ENCODE measurements at places on chromosomes 6 and 20.
A peak's percentile ranks its signal among the peaks of the same experiment; 100 is the strongest.

- DNase-seq, result no peak
These were observed 89.7 kb downstream of the ATXN1 start for GRCh38 chr6:16671302-16672289.

DNA sequence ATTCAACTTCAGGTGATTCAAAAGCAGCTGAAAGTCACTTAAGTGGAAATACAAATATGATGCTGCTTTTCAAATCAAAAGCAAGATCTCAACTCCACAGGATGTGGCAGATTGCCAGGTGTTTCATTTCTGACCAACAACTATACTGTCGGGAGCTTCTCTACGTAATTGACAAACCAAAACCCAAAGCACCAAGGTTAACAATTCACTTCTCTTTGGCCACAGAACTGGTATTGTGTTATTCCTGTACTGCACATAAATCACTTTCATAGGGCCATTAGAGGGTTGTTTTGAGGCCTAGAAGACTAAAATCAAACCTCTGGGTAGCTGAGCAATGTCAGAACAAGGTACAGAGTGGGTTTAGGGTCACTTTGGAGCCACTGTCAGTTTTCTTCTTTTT, 169.7 kb downstream of the HAO1 start:
- DNase-seq, result peak; percentile 31

- DNase-seq, result no peak
These were observed 14.8 kb downstream of the MDFI start for GRCh38 chr6:41652866-41653652.

- DNase-seq, result no peak
These were observed 73.8 kb upstream of the CCN6 start for GRCh38 chr6:111980143-111980542.

- DNase-seq, result no peak
These were observed 122.2 kb downstream of the MTFR2 start for GRCh38 chr6:136127873-136128272.

DNA sequence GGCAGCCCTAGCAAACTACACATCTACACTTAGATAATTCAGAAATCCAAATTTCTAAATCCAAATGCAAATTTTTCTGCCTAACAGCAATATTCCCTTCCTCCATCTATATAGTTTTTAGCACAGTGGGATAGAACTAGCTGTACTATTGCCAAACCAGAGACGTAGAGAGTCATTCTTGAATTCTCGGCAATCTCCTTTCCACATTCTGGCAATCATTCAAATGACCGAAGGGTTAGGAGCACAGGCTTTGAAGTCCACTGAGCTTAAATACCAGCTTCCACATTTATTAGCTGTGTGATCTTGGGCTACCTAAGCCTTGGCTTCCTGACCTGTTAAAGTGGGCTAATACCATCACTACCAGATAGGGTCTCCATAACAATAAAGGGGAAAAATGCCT, 3.1 kb upstream of the RPS12 start:
- DNase-seq, result no peak

DNA sequence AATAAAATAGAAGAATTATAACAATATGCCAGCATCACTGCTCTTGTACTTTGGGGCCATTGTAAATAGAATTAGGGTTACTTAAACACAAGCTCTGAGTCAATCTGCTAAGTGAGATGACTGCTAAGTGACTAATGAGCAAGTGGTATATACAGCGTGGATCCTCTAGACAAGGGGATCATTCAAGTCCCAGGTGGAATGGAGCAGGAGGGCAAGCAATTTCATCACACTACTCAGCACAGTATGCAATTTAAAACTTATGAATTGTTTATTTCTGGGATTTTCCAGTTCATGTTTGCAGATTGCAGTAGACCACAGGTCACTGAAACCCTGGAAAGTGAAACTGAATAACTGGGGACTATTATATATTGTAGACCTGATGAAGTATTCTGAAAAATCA, 235.3 kb downstream of the BTBD3 start:
- DNase-seq, result no peak

- no peak for DNase-seq
These were observed 7.2 kb upstream of the CTCFL start for GRCh38 chr20:57532104-57532503.

DNA sequence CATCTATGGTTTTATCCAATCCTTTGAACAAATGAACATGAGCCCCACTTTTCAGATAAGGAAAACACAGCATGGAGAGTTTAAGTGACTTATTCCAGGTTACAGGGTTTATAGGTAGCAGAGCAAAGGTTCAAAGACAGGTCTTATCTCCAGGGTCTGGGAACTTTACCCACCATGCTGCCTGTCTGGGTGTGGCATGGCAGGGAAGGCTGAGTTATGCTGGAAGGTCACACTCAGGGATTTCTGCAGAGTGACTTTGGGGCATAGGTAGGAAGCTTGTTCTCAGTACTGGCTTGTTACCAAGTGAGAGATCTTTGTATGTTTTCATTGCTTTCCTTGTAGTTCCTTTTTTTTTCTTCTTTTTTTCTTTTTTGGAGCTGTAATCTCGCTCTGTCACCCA, 1.8 kb downstream of the ZNF831 start:
- DNase-seq, result no peak

DNA sequence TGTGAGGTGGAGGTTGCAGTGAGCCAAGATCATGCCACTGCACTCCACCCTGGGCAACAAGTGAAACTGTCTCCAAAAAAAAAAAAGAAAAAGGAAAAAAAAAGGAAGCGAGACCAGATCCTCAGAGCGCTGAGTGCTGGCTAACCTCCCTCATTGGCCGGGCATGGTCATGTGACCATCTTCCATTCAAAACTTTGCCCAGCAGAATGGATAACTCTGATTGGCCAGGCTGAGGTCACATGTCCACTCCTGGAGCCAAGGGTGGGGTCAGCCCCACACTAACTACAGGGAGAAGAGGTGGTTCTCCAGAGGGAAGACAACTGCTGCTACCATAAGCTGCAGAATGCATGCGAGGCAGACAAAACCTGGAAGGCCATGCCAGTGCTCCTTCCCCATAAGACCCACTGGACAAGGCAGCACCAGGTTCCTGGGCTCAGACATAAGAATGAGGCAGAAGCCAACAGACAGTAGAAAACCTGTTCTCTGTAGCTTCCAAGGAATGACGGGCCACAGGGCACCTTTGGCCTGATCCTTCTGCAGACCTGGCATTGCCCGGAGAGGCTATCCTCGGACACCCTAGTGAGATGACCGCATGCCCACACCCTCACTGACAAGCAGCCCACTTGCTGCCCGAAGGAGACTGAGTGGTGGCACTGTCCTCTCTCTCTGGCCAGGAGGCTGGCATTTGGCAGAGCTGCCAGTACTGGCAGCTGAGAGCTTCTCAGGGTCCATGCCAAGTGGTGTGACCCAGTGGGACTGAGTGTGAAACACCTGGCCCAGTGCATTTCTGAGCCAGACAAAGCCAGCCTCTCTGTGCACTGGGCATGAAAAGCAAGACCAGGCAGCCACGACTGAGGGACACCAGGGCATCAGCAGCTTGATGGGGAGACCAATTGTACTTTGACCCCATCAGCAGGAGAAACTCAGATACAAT, 311.9 kb upstream of the SULF2 start:
- DNase-seq, result no peak

DNA sequence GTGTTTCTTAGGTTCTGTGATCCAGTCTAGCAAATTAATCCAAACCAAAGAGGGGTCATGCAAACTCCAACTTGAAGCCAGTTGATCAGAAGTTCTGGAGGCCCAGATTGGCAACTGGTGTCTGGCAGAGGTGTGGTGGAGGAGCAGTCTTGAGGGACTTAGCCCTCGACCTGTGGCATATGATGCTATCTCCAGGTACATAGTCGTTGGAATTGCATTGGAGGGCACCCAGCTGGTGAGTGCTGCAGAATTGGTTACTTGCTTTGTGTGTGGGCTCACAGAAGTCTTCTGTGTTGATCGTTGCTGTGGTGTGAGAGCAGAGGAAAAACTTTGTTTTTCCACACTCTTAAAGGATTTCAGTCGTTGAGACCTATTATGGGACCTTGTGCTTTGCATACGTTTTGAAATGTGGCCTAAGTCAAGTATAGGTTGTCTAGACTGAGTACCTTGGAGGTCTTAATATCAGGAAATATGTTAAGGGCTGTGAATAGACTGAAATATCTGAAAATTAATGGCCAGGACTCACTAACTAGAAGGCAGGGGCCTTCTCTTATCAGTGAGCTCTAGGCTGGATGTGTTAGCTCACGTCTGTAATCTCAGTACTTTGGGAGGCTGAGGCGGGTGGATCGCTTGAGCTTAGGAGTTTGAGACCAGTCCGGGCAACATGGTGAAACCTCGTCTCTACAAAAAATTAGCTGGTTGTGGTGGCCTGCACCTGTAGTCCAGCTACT, 7.8 kb downstream of the PANK2 start:
- no peak for DNase-seq

GRCh38 chr20:18585134-18585533, 2.7 kb upstream of the DTD1 start:
- DNase-seq, result no peak

- no peak for DNase-seq
These were observed 12.3 kb upstream of the COL9A1 start for GRCh38 chr6:70315079-70315751.

DNA sequence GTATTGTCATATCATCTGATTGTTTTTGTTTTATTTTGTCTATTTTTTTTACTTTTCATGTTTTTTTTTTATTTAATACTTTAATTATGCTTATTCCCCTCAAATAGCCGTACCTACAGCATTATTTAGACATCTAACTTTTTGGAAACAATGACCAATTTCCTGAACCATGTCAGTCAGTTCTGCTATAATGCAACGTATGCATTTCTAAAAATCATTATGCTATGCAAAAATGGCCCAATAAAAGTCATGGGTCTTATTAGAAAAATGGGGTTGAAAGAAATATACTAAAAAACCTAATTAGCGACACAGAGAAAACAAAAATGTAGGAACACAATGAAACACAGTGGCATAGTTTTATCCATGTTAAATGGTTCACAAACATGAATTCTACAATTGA, 1454.7 kb downstream of the GRIK2 start:
- DNase-seq, result no peak

DNA sequence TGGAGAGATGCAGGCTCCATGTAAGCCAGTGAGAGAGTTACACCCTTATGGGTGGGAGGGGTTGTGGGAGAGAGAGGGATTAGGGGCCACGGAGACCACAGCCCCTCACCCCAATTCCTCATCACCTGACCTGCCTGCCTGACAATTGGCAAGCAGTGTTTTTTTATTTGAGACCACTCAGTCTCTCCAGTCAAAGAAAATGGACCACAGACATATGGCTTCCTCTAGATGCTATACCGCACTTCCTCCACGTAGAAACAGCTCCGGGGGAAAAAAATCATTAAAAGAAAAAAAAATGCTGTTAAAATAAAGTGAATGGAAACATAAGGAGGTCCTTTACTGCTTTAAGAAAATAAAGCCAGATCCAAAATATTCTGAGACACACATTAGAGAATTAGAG, 152.7 kb downstream of the MYLK4 start:
- DNase-seq, result no peak

- DNase-seq, result no peak
These were observed 66.4 kb downstream of the PKHD1 start for GRCh38 chr6:52020945-52021570.

GRCh38 chr6:2715737-2716136, 35.0 kb downstream of the MYLK4 start:
- DNase-seq, result no peak

DNA sequence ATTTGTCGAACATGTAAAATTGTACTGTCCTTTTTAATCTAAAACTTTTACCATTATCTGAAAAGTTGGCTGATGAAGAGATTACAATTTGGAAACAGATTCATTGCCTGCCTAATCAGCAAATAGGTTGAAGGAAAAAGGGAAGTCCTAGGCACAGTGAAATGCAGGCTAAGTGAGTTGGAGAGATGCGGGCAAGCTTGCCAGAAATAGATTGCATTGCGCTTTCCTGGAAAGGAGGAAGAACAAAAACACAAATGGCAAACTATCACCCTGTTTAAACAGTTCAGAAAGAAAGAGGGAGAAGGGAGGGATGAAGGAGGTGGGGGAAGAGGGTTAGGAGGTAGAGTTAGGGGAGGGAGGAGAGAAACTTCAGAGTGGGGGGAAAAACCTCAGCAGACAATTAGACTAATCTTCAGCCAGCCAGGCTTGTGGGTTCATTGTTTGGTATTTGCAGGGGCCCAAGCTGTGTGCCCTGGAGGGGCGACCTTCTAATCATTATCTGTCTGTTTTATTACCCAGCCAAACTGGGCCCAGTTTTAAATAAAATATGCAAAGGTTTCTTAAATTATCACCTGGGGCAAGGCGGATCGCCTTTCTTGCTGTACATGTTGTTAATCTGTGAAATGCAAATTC, 465.2 kb downstream of the TFAP2B start:
- no peak for DNase-seq

DNA sequence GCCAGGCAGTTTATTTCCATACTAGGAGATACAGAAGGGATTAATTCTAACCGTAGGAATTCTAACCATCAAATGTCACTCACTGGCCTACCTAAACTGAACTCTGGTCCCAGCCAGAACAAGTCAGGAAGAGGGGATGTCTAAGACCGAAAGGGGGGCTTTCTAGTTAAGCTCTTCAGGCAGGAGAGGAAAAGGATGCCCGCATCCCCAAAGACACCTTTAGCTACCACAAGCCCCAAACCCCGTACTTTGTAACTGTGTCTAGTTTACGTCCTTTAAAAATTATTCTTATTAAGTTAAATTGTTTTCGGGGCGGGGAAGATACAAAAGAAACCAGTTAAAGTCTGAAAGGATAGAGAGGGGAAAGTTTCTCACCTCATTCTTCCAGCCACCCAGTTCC, 1.2 kb upstream of the ZNF76 start:
- DNase-seq, result no peak

GRCh38 chr6:4967301-4968030, 36.4 kb downstream of the RPP40 start:
- DNase-seq, result no peak

DNA sequence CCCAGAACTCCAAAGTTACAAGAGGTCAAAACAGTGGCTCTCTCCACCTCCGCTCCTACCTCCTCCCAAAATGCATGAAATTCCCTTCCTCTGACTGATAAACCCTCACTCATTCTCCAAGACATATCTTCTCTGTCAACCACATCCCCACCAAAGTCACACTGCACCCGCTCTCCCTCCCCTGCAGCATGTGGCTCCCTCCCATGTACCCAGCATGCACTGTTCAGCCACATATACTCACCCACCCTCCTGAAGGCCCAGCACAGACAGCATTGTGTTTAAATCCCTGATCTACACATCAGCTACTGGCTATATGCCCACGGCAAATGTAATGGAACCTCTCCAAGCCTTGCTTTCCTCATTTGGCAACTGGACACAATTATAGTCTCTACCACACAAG, 5.5 kb upstream of the POU5F1 start:
- DNase-seq, result no peak

Measured in urinary bladder (tissue), 4 donors.